ENCODE measurements at places on chromosomes 1 and 21. TPM values are rescaled to one million over a fixed set of nuclear protein-coding genes. Genes with fewer than 3 reads are reported as not detected.

DNA sequence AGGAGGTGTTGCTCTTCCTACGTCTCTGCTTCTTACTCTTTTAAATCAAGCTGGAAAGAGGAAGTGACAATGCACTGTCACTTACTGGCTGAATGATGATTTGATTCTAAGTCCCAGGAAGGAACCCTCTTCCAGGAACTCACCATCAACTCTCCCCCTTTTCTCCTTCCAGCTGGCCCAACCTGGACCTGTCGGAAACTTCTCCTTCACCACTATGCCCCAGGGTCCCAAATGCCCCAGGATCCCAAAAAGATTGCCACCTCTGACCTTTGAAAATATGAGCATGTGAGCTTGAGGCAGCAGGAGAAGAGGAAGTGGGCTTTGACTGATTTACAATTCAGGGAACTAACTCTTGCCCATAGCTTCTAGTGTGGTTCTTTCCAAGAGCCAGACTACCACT is 5.3 kb upstream of the ADAMTS5 start:
- DNase-seq = no peak

- no peak for DNase-seq
These were observed 62.5 kb downstream of the PEX14 start for GRCh38 chr1:10537082-10537766.

DNA sequence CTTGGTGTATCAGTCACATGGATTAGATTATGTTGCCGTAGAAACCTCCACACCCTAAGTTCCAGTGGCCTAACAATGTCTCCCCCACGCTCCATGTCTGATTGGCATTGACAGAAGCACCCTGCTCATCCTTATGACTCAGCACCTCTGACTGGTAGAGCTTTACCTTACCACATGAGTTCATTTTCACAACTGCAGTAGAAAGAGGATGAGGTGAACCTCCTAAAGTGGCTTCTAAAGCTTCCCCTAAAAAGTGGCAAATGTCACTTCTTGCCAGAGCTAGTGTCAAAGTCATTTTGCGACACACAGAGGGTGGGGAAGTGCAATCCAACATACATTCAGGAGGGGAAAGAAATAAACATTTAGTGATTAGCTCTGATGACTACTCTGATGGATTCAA is 30.6 kb upstream of the LYPD8 start:
- no peak for DNase-seq

DNA sequence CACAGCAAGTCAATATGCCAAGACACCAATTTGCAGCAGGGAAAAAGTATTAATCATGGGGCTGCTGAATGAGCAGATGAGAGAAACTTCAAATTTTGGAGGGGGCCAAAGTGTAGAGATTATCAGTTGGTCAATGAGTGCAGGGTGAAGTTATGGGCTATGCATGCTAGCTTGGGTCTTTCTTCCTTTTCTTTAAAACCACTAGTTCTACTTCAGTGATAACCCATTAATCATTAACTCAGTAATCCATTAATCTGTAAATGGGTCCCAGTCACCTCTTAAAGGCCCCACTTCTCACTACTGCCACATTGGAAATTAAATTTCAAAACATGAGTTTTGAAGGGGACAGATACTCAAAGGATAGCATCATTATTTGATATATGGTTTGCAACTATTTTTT is 688.6 kb upstream of the ADGRL4 start:
- no peak for DNase-seq

DNA sequence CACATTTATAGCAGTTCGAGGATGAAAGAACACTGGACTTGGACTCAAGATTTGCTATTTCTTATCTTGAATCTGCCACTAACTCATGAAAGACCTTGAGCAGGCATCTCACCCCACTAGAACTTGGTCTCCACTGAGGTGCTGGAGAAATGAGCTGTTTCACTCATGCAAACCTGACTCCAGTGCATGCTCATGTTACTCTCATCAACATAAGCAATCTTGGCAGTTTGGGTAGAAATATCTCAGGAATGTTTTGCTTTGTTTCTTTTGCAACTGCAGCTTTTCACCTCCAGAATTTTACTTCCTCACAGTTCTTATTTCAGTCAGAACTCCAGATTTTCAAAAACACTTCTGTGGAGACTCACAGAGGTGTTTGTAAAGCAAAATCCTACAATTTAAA is 46.2 kb upstream of the DAB1 start:
- DNase-seq = no peak

DNA sequence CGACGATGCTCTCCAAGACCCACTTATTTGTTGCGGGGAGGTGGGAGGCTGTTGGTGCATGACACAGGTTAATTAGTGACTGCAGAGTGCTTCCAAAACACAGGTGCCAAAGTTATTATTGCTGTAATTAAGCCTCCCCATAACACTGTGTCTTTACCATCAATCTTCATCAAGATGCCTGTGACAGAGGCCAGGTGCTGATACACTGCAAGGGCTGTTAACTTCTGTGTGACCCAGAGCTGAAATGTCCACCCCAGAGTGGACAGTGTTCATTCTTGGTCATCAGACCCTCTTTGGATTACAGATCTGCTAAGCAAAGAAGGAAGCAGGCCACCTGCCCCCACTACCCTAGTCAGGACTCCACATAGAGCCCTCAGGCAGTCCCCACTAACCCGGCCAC is 55.5 kb downstream of the CAPN8 start:
- DNase-seq = no peak

DNA sequence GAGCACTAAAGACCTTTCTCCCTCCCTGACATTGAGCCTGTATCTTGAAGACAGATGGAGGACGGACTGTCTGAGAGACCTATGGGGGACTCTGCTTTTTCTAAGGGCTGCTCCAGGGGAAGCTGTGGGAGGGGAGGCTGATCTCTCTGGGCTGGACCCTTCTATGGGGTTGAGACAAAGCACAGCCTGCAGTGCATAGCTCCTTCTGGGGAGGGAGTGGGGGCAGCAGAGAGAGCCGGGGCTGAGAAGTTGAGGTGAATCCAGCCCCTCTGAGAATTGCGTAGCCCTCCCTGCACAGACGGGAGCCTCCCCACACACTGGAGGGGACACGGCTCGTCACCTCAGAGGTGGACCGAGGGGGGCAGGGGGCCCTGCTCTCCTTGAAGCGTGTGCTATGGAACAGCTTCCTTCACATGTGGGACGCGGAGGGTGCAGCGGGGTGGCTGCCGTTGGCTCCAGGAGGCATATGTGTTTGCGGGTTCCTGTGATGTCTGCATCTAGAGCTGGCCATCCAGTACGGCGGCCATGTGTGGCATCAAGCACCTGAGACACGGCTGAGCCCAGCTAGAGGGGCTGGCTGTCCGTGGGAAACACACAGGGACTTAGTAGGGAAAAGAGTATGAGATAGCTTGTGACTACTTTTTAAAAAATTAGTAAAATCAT is 299.1 kb downstream of the CAMTA1 start:
- DNase-seq = no peak

- DNase-seq = no peak
These were observed 618.2 kb upstream of the CAMK1G start for GRCh38 chr1:208965351-208965750.

GRCh38 chr1:54874079-54874830 is 12.7 kb downstream of the DHCR24 start:
- no peak for DNase-seq

DNA sequence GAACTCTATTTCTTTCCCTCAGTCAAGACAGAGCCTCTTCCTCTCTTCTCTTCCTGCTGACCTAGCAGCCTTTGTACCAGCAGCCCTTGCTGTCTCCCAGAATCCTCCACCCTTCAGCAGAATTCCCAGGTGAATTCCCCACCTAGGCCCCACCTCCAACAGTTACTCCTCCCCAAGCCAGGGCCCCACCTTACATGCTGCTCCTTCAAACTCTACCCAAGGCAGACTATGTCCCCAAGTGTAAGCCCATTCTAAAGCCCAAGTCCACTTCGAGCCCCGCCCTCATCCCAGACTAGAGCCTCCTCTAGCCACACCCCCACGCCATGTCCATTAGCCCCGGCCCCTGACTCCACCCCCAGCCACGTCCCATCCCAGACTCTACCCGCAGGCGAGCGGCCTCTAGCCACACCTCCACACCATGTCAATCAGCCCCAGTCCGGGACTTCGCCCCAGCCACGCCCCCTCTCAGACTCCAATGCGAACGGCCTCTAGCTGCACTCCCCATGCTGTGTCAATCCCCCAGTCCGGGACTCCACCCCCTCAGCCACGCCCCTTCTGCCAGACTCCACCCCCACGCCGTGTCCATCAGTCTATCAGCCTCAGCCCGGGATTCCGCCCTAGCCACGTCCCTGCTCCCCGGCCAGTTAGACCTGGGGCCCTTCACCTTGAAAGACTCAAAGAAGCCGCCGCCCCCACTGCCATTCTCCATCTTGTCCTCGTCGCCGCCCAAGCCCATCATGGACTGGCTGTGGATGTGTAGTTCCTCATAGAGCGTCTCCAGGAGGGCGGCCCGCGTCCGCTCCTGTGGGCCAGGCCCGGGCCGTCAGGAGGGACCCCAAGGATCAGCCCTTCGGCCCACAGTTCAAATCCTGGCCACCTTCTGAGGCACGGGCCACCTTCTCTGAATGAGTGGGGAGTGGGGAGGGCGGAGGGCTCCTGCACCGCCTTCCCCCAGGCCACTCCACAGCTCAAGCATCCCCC is 61.3 kb downstream of the RAP1GAP start:
- no peak for DNase-seq

DNA sequence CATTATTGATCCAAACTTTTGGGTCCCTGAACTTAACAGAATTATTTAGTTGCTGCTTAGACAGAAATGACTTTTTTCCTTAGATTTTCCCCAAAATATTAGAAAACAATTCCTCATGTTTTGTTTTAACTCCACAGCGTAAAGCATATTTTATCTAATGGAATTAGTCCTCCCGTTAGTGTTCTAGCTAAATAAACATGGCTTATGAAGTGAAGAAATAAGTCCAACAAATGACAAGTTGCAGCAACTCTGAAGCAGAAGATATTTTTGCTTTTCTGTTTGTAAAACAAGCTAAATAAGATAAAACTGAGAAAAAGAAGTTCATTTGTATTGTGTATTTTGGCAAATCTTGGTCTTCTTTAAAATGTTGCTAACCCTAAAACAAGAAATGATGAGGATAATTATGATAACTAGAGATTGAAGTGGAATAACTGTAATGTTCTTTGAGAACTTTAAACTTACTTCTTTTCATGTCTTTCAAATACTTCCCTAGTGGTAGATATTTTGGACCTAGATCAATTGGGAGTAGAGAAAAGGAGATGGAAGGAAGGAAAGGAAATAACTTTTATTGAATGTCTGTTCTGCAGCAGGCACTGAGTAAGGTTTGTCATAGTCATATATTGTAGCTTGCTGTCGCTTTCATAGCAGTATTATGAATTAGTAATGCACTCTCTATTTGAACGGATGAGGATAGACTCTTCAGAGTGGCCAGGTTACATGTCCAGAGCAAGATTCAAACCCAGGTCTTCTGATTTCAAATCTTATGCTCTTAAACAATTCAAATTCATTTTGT is 12.5 kb downstream of the NFIA start:
- no peak for DNase-seq

DNA sequence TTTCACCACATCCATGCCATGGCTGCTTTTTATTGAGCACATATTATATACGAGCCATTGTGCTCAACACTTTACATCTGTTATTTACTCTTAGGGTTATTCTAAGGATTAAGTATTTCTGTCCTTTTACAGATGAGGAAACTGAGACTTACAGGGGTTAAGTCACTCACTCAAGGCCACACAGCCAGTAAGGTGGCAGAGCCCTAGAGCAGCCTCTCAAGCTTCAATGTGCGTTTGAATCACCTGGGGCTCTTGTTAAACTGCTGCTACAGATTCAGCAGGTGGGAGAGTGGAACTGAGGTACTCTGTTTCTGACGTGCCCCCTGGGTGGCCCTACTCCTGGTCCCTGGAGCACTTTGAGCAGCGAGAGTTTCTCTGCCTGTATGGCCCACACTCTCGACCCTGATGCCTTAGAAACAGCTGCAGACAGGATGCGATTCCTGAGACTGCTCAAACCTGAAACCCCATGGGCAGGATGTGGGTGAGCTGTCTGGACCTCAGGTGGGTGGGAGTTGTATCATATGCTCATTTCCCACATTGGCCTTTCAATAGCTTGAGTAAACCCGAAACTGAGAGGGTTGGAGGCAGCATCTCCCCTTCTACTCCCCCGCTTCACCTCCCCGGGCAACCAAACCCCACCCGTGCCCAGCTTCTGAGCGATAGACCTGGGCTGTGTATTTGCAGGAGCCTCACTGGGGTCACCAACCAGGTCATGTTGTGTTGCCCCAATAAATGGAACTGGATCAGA is 59.3 kb downstream of the MAN1C1 start:
- no peak for DNase-seq

GRCh38 chr1:48523558-48523957 is 51.6 kb upstream of the SPATA6 start:
- DNase-seq = no peak

GRCh38 chr1:152768847-152769533 is 6.0 kb upstream of the LCE1F start:
- DNase-seq = no peak

DNA sequence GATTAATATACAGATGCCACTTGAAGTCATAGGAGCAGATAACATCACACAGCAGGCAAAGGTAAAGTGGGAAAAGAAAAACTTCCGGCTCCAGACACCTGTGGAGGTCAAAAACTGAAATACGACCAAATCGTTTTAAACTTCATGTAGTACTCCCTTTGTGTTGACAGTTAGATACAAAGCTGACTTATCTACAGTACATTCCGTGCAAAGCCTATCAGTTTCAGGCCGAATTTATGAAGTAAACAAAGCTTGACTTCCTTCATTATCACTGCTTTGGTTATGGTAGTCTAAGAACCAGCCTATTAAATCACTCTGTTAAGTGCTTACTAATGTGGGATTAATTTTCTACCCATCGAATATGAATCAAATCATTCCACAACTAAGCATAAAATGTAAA is 156.3 kb downstream of the SMYD3 start:
- no peak for DNase-seq

DNA sequence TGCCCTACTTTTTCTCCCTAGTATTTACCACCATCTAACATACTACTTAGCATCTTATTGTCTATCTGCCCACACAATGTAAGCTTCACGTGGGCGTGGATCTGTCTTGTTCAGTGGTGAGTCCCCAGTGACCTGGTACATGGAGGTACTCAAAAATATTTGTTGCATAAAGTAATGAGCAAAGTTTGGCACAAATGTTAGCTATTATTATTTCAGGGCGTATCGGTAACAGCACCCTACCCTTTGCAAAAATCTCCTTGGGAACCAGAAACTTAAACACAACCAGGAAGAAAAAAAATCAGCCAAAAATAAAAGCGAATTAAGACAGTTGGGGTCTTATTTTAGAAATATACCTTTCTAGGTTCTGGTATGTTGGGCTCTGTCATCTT is 454 bp upstream of the NENF start:
- DNase-seq = no peak

GRCh38 chr1:6688001-6688400 is 13.6 kb downstream of the DNAJC11 start:
- no peak for DNase-seq

- no peak for DNase-seq
These were observed 3.7 kb upstream of the MEGF6 start for GRCh38 chr1:3614755-3615742.

GRCh38 chr1:32991819-32992488 is 27.3 kb upstream of the RNF19B start:
- DNase-seq = no peak

GRCh38 chr1:244651956-244652622 is 837 bp upstream of the DESI2 start:
- no peak for DNase-seq

GRCh38 chr1:13627127-13627526 is 43.5 kb downstream of the PDPN start:
- no peak for DNase-seq

GRCh38 chr1:57632401-57632800 is 208.5 kb upstream of the DAB1 start:
- DNase-seq = no peak

Gene GPATCH4
- 10.1 TPM for total RNA-seq

Gene SUSD4
- 25.3 TPM for total RNA-seq

Gene EDARADD
- 1.3 TPM for total RNA-seq

Gene LHX8
- total RNA-seq = 0.64 TPM

Gene RXFP4
- total RNA-seq = not detected

Gene FCGR2B
- total RNA-seq = 0.18 TPM

Gene DNAJC8
- 34.1 TPM for total RNA-seq

Measured in cerebellum (tissue), 4 donors.